ENCODE measurements at places on chromosomes 7 and 10. TPM values are rescaled to one million over a fixed set of nuclear protein-coding genes. Genes with fewer than 3 reads are reported as not detected.

GRM3 gene
- total RNA-seq: not detected

MYO1G gene
- total RNA-seq: 1.1 TPM

DENND2A gene
- total RNA-seq: 0.97 TPM

TMEM178B gene
- total RNA-seq: 1.2 TPM

ZNF727 gene
- 2.1 TPM for total RNA-seq

GTF2I gene
- total RNA-seq: 144 TPM
